Ovary (tissue), 10 donors: ENCODE measurements at places on chromosomes 6 and 20. TPM values are rescaled to one million over a fixed set of nuclear protein-coding genes. Genes with fewer than 3 reads are reported as not detected.

The LIN28B gene
- total RNA-seq: 0.15 TPM

The CYP39A1 gene
- total RNA-seq: 15.4 TPM

DNA sequence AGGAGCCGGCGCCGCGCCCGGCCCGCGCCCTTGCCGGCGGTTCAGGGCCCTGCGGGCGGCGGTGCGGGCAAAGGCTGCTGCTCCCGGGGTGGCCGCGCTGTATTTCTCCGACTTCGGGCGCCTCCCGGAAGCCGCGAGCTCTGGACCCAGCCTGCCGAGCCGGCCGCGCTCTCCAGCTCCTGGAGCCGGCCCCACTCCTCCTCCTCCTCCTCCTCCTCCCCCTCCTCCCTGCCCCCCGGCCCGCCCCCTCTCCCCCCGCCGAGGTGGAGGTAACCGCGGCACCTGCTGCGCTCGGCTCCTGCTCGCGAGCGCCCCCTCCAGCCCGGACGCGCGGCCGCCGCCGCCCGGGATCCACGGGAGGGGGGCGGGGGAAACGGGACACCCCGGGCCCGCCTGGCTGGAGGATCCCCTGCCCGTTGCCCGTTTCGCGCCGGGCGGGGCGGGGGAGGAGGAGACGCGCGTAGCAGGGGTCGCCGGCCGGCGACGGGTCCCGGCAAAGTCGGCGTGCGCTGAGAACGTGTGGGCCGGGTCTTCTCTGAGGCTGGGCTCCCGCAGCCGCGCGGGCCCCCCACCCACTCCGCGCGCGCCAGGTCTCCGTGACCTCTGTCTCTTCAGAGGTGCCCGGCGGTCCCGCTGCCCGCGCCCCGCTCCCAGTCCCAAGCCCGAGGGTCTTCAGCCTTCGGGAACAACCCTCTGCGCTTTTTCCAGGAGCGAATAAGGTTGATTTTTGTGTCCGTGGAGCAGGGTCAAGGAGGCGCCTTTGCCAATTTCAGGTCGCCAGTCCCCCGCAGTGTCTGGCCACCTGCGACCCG lies at the start of gene SLC22A23:
Gene SLC22A23, minus strand, starts transcription at position 153 of the 812 bp plus-strand sequence. CDS start 491 bp downstream, outside the sequence.
- peak within 1 kb of the TSS; percentile 41 for H3K27ac ChIP-seq
- peaks cover 8% of the 10 kb centered on the region for H3K4me1 ChIP-seq
- DNase-seq: peak; percentile 77
- no peaks in the 10 kb centered on the region for H3K27me3 ChIP-seq

DNA sequence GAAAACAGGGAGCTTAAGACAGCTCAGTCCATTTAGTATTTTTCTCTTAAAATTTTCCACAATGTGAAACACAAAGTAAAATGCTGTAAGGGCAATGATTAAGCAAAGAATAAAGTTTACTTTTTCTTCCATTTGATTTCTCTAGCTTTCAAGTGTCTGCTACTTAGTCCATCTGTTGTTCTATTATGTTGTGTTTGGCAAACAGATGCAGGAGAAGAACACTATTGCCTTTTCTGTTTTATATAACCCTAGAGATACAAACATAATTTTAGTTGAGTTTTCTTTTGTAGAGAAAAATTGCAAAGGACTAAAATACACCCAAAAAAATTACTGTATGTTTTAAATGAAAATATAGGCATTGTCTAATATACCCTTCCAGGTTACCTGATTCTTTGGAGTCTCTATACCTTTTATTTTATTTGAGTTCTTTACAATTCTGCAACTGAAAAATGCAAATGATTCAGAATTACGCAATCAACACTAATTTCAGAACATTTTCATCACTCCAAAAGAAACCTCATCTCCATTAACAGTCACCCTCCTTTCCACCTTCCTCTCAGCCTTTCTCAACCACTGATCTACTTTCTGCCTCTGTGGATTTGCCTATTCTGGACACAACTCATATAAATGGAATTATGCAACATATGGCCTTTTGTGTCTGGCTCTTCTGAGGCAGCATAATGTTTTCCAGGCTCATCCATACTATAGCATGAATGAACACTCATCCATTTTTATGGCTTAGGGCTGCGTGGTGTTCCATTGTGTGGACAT lies 96.9 kb downstream of the MKKS start:
- H3K27ac ChIP-seq: no peak overlapping the region
- H3K4me3 ChIP-seq: no peak overlapping the region
- no peaks in the 10 kb centered on the region for H3K27me3 ChIP-seq
- peaks cover 2% of the 10 kb centered on the region for H3K4me1 ChIP-seq

GRCh38 chr6:141110481-141110880 lies 1022.2 kb upstream of the GJE1 start:
- H3K4me3 ChIP-seq: no peak overlapping the region

GRCh38 chr20:45771182-45771759 lies 20.4 kb downstream of the WFDC3 start:
- peaks cover 3% of the 10 kb centered on the region for H3K4me1 ChIP-seq
- DNase-seq: peak; percentile 79
- H3K27ac ChIP-seq: no peak overlapping the region
- no peaks in the 10 kb centered on the region for H3K27me3 ChIP-seq
- H3K36me3 ChIP-seq: no peaks in the 10 kb centered on the region
